ENCODE measurements at places on chromosomes 6 and 20.
A peak's percentile ranks its signal among the peaks of the same experiment; 100 is the strongest.

DNA sequence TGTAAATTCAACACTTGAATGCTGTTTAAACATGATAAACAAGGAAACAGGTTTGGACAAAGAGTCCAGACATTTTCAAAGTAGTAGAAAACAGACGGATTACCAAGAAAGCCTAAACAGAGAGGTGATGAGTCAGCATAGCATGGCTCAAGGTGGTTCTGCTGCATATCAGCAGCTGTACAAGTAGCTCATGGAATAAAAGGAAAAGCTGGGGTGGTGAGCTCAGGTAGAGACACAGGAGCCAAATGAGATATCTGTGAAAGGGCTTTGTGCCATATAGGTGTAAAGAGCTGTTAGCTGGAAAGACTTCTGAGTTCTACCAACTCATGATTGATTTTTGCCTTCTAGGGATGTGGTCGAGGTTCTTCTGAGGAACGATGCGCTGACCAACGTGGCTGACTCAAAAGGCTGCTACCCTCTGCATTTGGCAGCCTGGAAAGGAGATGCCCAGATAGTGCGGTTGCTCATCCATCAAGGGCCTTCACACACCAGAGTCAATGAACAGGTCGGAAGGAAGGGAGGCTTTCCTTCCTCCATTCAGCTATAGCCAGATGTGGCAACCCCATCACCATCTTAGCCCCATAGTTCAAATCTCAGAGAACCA lies 80.7 kb downstream of the ANKS1A start:
- no peak for DNase-seq

DNA sequence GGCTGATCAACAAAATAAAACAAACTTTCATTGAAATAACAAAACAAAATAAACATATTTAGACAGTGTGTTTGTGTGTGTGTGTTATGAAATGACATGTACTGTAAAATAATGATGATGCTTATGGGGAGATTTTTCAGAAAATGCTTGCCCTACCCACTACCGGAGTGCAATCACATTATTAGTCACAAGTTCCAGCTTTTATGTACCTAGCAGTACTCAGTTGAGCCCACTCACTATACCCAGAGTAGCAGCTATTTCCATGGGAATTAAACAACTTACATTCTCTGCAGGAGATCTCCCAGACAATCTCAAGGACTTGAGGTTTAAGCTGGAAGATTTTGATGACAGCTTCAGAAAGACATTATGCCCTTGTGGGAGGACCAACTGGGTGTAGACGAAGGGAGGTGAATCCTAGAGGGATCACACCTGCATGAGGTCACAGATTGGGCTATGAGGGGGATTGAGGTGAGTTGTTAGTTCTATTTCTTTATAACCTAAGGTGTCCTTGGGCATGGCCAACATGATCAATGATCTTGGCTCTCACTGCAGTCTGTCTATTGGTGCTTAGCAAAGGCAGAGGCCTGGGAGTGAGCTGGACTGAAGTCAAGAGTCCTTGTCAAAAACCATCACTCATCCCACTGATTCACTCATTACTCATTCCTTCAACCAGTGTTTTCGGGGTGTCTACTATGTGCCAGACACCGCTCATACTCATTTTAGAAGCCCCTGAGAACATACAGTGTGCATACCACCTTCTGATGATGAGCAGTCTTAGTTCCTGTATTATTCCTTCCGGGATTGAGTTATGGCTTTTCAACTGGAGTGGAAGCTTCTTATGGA lies 6.7 kb upstream of the CLIC5 start:
- no peak for DNase-seq

- peak; percentile 77 for DNase-seq
These were observed 145.7 kb downstream of the BTBD9 start for GRCh38 chr6:38493931-38494547.

- DNase-seq: no peak
These were observed 60.6 kb downstream of the GPX5 start for GRCh38 chr6:28586324-28586723.

GRCh38 chr6:108755257-108756240 lies 92.7 kb upstream of the ARMC2 start:
- no peak for DNase-seq

DNA sequence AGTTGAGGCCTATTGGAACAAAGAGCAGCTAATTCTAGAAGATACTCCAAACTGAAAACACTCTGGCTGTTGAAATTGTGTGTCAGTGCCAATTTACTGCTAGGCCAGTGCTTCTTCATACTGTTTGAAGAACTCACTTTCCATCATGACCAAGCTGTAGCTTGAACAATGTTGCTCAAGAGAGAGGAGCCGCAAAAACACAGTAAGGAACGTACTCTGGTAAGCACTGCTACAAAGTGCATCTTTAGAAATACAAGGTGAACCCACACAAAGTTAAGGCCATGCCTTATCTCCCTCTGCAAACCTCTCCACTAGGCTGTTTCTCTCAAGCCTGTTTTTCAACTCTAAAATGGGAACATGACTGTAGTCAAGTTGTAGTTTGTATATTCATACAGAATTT lies 74.5 kb upstream of the TULP1 start:
- no peak for DNase-seq

DNA sequence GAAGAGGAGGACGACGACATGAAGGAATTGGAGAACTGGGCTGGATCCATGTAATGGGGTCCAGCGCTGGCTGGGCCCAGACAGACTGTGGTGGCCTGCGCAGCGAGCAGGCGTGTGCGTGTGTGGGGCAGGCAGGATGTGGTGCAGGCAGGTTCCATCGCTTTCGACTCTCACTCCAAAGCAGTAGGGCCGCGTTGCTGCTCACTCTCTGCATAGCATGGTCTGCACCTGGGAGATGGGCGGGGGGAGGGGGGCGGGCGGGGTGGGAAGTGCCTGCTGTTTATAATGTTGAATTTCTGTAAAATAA lies 42.3 kb downstream of the CHMP4B start:
- no peak for DNase-seq

- DNase-seq: no peak
These were observed 19.1 kb downstream of the PIM1 start for GRCh38 chr6:37188962-37189510.

GRCh38 chr20:38060536-38060935 lies 27.0 kb downstream of the RPRD1B start:
- no peak for DNase-seq

- no peak for DNase-seq
These were observed 89.8 kb downstream of the C6orf118 start for GRCh38 chr6:165219629-165220028.

DNA sequence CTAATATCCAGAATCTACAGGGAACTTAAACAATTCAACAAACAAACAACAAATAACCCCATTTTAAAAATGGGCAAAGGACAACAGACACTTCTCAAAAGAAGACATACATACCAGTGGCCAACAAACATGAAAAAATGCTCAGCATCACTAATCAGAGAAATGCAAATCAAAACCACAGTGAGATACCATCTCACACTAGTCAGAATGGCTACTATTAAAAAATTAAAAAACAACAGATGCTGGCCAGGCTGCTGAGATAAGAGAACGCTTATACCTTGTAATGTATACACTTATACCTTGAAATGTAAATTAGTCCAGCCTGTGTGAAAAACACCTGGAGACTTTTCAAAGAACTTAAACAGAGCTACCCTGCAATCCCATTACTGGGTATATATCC lies 166.8 kb downstream of the IBTK start:
- no peak for DNase-seq

Measured in CD4-positive, alpha-beta T cell treated with Interleukin-2 at 100 ng/mL for 4 hours (primary cell).